Fibroblast of pulmonary artery (primary cell): ENCODE measurements at places on chromosomes 12 and 14.

GRCh38 chr12:68334132-68334531 lies 2.0 kb upstream of the MDM1 start:
- DNase-seq: no peak

DNA sequence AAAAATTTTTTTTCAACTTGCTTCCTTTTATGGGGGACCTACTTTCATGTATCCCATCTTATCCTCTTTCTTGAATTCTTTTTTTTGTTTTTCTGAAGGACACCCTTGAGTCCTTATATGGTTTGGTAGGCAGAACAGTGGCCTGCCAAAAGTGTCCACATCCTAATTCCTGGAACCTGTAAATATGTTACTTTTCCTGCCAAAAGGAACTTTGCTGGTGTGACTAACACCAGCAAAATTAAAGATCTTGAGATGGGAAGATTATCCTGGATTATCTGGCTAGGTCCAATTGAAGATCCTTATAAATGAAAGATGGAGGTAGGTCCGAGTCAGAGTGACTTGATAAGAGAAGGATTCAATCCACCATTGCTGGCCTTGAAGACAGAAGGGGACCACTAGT lies 5.3 kb downstream of the NUBPL start:
- DNase-seq: no peak

GRCh38 chr12:126936181-126936851 lies 1330.7 kb upstream of the TMEM132C start:
- DNase-seq: no peak

- no peak for DNase-seq
Observed at GRCh38 chr12:120261951-120262851, 3.3 kb downstream of the PXN start.

GRCh38 chr14:65434216-65434850 lies 21.8 kb downstream of the FUT8 start:
- DNase-seq: no peak

DNA sequence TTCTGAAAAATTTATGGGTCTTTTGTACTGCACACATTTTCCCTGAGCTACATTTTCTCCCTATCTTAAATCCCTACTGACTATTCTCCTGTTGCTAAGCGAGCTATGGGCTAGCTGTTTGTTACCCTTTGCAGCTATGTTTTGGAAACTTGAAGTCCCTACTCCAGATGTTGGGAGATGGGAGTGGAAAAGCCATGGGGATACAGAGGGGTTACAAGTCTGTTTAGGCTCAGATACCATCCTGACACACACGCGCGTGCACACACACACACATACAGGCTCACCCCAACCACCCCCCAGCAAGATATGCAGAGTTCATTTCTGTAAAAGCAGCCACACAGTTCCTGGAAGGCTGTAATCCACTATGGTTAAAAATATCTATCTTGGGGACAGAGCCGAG lies 15.8 kb downstream of the ATP5MC2 start:
- peak; percentile 56 for DNase-seq
